ENCODE measurements at places on chromosomes 12 and 14.

DNA sequence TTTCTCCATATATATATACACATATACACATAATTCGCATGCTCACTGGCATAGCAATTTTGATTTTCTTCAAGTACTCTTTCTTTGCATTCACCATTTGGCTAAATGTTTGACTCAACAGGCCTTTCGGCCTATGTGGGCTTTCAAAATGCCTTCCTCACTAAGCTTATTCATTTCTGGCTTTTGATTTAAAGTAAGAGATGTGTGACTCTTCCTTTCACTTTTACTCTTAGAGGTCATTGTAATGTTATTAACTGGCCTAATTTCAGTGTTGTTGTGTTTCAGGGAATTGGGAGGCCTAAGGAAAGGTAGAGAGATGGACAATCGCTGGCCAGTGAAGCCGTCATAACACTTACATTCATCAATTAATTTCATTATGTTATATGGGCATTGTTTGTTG lies 14.5 kb upstream of the KLRD1 start:
- DNase-seq: no peak

DNA sequence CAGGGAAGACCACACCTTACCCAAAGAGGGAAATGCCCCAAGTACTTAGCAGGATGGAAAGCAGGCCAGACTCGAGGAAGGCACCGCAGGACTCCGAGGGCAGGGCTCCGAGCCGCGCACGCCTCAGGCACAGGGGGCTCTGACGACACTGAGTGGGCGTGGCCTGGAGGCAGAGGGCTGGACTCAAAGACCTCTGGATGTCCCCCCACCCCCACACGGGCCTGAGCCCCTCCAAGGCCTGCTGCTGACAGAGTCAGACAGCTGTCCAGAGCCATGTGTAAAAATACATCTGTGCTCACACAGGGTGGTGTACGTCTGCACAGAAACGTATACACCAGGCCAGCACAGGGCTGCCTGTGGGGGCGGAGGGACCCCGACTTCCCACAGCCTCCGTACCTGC lies 1.4 kb downstream of the AKT1 start:
- DNase-seq: peak; percentile 79

- no peak for DNase-seq
These were observed 67.7 kb downstream of the EID3 start for GRCh38 chr12:104371043-104371870.

DNA sequence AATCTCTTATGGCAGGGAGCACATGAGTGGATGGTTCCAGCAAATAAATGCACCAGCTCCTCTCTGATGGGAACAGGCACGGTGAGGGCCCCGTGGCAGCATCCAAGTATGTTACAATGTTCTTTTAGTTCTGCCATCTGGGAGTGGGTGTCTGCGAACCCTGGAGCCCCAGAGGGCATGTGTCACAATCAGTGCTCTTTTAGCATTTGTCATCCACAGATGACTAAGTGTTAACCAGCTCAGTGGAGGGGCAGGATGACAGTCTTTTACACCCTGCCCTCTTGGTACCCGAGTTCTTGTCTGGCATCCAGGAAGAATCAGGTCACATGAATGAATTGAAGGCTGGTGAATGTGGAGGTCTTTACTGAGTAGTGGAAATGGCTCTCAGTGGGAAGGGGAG lies 560.4 kb upstream of the FLRT2 start:
- DNase-seq: no peak

DNA sequence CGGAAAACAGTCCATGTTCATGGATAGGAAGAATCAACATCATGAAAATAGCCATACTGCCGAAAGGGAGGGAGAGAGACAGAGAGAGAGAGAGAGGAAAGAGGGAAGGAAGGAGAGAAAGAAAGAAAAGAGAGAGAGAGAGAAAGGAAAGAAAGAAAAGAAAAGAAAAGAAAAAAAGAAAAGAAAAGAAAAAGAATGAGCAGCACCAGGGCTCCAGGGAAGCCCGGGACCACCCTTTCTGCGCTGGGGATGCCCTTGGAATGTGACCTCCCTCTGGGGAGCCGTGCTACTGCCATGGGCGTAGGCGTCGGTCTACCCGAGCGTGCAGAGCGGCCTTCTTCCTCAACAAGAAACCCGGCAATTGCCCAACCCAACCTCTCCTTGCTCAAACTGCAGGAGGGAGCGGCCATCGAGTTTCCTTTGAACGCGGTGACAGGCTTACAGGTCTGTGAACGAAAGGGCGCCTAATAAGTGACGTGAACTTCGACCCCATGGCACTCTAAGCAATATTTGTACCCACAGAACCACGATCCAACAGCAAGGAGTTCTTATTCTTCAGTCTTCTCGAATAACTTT lies 16.9 kb downstream of the OR6S1 start:
- DNase-seq: peak; percentile 94

DNA sequence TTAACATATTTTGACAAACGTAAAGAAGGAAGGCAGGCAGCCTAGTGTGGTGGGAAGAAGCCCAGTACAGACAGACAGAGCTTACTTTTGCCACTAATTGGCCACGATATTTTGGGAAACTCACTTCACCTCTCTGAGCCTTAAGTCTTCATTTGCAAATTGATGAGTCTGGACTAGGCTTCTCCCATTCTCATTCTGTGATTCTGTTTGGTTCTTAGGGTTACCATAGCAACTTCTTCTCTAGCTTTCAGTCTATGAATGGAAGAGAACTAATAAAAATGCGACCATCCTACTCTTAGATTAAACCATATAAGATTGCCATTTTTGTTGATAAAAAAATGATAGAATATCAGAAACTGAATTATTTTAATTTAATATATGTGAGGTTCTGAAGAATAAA lies 210.5 kb downstream of the SNAPC1 start:
- DNase-seq: no peak
